ENCODE measurements at places on chromosomes 7 and 10.

DNA sequence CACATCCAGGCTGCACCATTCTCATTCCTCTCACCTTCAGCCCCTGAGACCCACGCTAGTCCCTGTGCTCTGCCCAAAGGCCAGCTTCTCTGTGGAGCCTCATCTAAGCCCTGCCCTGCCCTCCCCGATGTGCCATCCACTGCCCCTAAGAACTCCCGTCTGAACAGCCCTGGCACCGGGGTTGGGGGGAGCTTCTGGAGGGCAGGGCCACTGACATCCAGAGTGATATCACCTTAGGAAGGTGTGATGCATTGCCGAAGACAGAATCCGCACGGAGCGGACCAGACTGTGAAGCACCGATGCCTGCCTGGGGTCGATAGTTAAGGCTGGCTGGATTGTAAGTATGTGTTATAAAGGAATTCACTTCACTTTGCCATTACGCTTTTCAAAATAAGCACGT lies 511.0 kb downstream of the PTPRN2 start:
- DNase-seq: no peak

DNA sequence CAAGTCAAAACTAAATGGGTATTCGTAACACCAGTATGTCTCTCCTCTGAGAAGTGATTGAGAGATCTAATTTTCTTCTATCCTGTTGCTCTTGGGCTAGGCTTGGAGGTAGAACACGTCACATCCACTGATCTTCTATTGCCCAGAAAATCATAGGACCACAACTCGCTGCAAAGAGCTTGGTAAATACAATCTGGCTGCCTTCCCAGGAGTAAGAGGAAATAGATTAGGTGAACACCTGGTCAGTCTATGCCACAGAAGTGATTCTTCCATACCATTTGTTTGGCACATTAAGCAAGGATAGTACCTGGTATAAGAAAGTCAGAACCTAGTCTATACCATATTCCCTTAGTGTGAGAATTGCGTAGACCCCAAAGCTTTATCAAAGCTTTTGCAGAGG lies 129.3 kb upstream of the PHYHIPL start:
- peak; percentile 83 for DNase-seq

- DNase-seq: no peak
These were observed 29.9 kb downstream of the ZC3HC1 start for GRCh38 chr7:130021105-130021834.

GRCh38 chr10:114498413-114499111 lies 94.3 kb upstream of the AFAP1L2 start:
- DNase-seq: no peak

- DNase-seq: no peak
These were observed 73.4 kb downstream of the AHR start for GRCh38 chr7:17371671-17372524.

DNA sequence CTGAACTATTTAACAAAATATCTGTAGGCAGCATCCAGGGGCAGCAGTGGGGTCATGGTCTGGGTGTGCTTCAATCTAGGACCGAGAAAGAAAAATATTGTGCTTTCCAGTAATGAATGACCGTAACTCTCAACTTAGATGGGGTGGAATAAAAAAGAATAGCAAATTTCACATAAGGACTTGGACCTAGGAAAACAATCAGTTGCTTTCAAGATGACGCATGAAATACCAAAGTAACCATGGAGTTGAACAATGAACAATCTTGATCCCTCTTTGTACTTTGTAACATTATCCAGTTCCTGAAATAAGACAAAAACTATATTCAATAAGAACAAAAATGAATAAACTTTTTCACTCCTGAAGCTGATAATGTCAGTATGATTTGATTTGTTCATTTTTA lies 167.1 kb downstream of the C7orf25 start:
- DNase-seq: no peak

DNA sequence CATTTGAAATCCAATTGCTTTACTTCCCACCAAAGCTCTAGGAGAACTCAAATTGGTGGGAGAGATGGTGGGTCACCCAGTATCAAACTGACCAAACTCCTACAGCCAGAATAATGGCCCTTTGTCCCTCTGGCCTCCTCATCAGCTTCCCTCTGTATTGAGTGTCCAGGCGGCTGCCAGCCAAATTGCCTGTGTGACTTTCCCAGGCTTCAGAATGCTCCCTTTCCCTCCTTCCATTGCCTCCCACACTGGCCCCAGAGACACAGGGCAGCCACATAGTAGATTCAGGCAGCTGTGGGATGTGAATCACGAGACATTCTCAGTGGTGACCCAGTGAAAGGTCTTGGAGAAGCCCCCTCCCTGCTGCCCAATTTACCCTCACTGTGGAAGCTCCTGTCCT lies 12.7 kb upstream of the VDAC2 start:
- no peak for DNase-seq

Data from NCI-H1105 treated with DMSO at 0.1 percent for 48 hours (cell line).